ENCODE measurements at places on chromosomes 3 and 15. TPM values are rescaled to one million over a fixed set of nuclear protein-coding genes. Genes with fewer than 3 reads are reported as not detected.

DNA sequence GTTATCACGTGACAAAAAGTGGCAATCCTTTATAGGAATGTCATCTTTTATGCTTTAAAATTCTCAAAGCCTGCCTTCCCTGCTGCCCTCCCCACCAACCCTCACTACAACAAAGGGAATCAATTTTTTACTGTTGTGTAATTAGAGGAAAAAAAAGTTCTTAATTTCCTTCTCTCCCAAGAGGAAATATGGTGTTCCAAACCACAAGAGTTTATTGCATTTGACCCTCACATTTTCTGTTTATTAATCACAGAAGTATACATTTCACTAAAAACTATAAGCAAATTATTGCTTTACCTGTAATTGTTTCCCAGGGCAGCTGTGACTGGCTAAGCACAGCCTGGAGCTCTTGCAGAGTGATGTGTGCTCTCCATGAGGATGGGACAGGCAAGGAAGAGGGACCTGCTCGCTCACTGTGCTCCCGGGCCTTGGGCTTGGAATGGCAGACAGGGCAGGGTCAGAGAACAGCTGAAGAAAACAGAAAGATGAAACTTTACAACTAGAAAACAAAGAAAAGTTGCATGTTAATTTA lies 31.3 kb upstream of the ATP10A start:
- no peaks in the 10 kb centered on the region for H3K27me3 ChIP-seq
- no peak overlapping the region for H3K4me3 ChIP-seq
- no peak for DNase-seq
- no peaks in the 10 kb centered on the region for H3K4me1 ChIP-seq

DNA sequence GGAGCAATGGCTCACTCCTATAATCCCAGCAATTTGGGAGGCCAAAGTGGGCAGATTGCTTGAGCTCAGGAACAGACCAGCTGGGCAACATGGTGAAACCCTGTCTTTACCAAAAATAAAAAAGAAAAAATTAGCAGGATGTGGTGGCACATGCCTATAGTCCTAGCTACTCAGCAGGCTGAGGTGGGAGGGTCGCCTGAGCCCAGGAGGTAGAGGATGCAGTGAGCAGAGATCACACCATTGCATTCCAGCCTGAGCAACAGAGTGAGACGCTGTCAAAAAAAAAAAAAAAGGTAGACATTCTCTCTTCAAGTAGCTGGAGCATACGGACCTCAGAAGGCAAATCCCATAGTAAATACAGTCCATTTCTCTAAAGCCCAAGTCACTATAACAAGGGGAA lies 7.1 kb upstream of the C3orf80 start:
- H3K27me3 ChIP-seq = no peaks in the 10 kb centered on the region
- H3K27ac ChIP-seq = no peak overlapping the region
- no peak overlapping the region for H3K4me3 ChIP-seq
- no peaks in the 10 kb centered on the region for H3K4me1 ChIP-seq

DNA sequence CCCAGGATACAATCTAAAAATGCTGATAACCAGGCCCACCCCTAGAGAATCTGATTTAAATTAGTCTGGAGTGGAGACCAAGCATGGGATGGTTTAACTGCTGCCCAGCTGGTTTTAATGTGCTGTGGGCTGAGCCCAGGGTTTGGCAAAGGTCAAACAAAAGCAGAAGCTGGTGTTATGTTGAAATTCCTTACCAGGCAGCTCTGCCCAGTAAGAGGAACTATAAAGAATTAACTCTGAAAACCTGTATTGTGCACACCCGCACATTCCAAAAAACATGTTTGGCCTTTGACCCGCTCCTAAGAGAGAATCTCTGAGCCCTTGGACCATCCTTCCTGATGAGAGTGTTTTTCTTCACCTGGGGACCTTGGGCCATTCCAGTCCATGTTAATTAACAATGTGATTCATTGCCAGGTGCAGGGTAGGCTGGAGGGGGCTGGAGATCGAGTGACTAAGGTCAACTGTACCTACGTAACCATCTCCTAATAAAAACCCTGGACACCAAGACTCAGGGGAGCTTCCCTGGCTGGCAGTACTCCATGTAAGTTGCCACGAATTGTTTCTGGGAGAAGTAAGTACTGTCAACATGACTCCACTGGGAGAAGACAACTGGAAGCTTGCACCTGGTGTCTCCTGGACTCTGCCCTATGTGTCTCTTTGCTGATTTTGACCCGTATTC lies 10.9 kb downstream of the CCDC13 start:
- no peaks in the 10 kb centered on the region for H3K36me3 ChIP-seq
- H3K27me3 ChIP-seq = no peaks in the 10 kb centered on the region
- H3K4me1 ChIP-seq = no peaks in the 10 kb centered on the region
- no peak overlapping the region for H3K27ac ChIP-seq
- DNase-seq = no peak

- DNase-seq = no peak
- no peaks in the 10 kb centered on the region for H3K27me3 ChIP-seq
- H3K4me3 ChIP-seq = no peak overlapping the region
- no peaks in the 10 kb centered on the region for H3K4me1 ChIP-seq
- H3K27ac ChIP-seq = no peak overlapping the region
Measured at GRCh38 chr3:194120789-194121770, 14.9 kb upstream of the HES1 start.

DNA sequence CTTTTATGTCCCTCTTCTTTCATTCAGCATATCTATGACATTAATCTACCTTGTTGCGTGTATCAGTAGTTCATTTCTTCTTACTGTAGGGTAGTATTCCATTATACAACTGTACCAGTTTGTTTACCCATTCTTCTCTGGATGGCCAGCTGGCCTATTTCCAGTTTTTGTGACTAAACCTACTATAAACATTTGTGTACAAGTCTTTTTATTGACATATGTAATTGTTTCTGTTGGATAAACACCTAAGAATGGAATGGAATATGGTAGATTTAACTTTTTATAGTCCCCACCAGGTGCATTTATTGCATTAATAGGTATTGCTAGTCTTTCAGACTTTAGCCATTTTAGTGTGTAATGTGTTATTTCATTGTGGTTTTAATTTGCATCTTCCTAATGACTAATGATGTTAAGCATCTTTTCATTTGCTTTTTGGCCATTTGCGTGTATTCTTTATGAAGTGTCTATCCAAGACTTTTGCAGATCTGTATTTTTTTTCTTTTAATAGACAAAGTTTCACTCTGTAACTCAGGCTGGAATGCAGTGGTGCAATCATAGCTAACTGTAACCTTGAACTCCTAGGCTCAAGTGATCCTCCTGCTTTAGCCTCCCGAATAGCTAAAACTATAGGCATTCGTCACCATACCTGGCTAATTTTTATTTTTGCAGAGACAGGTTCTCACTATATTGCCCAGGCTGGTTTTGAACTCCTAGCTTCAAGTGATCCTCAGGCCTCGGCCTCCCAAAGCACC lies 41.9 kb upstream of the XRN1 start:
- no peak overlapping the region for H3K27ac ChIP-seq
- no peak overlapping the region for H3K4me3 ChIP-seq
- no peak for DNase-seq
- peaks cover 97% of the 10 kb centered on the region for H3K36me3 ChIP-seq
- no peaks in the 10 kb centered on the region for H3K27me3 ChIP-seq

GRCh38 chr3:61885414-61885813 lies 324.0 kb downstream of the PTPRG start:
- H3K36me3 ChIP-seq = no peaks in the 10 kb centered on the region
- no peak overlapping the region for H3K4me3 ChIP-seq
- no peak for DNase-seq
- H3K27me3 ChIP-seq = no peaks in the 10 kb centered on the region
- H3K4me1 ChIP-seq = no peaks in the 10 kb centered on the region

DNA sequence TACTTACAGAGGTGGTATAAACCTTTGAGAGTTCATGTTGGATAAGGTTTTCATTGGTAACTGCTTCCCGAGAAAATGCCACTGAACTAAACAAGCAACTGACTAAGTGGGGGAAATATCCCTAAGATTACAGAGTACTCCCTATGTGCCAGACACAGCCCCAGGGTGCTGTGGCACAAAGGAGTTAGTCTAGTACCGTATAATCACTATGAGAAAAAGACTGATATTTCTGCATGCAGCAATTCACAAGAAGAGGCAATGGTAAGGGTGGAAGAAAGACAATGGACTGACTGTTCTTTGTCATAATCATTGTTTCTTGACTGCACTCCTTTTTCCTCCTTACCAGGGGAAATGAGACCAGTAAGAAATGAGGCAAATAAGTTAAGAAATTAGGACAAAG lies 20.0 kb upstream of the SLC25A26 start:
- H3K27me3 ChIP-seq = no peaks in the 10 kb centered on the region
- no peak overlapping the region for H3K4me3 ChIP-seq
- DNase-seq = no peak
- no peaks in the 10 kb centered on the region for H3K4me1 ChIP-seq
- no peak overlapping the region for H3K27ac ChIP-seq

- no peaks in the 10 kb centered on the region for H3K4me1 ChIP-seq
- no peaks in the 10 kb centered on the region for H3K27me3 ChIP-seq
- no peak for DNase-seq
- H3K4me3 ChIP-seq = no peak overlapping the region
Measured at GRCh38 chr3:165775824-165776223, 61.4 kb downstream of the BCHE start.

- no peak overlapping the region for H3K27ac ChIP-seq
- no peaks in the 10 kb centered on the region for H3K4me1 ChIP-seq
- H3K27me3 ChIP-seq = no peaks in the 10 kb centered on the region
- no peak overlapping the region for H3K4me3 ChIP-seq
- no peak for DNase-seq
- no peaks in the 10 kb centered on the region for H3K36me3 ChIP-seq
Measured at GRCh38 chr3:170458285-170458684, 39.6 kb downstream of the CLDN11 start.

GRCh38 chr3:24310887-24311286 lies 183.8 kb downstream of the THRB start:
- no peak overlapping the region for H3K27ac ChIP-seq
- no peak for DNase-seq
- no peaks in the 10 kb centered on the region for H3K27me3 ChIP-seq
- H3K36me3 ChIP-seq = no peaks in the 10 kb centered on the region
- no peaks in the 10 kb centered on the region for H3K4me1 ChIP-seq

GRCh38 chr3:168044049-168044448 lies 51.7 kb downstream of the GOLIM4 start:
- peaks cover 9% of the 10 kb centered on the region for H3K36me3 ChIP-seq
- no peak for DNase-seq
- no peak overlapping the region for H3K27ac ChIP-seq
- H3K4me1 ChIP-seq = no peaks in the 10 kb centered on the region
- H3K4me3 ChIP-seq = no peak overlapping the region

DNA sequence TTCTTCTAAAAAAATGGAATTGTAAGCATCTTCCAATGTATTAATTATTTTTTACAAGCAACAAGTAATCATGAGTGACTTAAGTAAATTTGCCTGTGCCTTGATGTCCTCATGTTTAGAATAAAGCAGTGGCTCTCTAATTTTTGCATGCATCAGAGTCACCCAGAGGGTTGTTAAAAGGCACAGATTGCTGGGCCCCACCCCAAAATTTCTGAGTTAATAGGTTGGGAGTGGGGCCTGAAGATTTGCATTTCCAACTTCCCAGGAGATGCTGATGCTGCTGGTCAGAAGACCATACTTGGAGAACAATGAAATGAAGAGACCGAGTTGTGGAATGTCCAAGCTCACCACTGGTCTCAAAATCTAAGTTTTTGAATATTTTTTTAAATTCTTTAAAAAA lies 70.2 kb downstream of the ARHGAP31 start:
- no peak overlapping the region for H3K4me3 ChIP-seq
- H3K27me3 ChIP-seq = no peaks in the 10 kb centered on the region
- DNase-seq = no peak

DNA sequence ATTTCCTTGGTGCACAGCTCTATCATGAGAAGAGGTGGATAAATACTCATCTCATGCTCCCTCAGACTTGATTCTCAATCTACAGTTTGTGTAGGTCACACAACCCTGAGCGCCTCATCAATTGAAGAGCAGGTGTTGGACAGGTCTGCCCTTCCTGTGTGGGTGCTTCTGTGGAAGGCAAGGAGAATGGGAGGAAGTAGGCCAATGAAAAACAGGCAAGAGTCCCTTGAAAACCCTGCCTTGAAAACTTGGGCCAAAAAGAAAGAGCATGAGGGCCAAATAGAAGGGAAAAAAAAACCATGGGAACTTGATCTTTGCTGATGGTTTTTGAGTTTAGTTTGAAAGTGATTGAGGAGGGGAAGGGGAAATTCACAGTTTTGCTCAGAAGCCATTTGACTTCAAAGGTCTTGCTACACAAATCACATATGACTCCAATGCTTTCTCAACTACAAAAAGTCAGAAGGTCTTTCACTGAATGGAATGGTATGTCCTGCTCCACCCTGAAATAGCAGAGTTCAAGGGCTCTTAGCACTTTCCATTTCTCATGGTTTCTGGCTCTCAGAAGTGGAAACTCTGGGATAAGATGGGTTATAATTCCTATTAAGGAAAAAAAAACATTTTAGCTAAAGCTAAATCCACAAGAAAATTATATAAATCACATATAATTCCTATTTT lies 37.2 kb upstream of the TM4SF1 start:
- no peaks in the 10 kb centered on the region for H3K4me1 ChIP-seq
- no peak overlapping the region for H3K4me3 ChIP-seq
- peak overlapping the region; percentile 84 for H3K27ac ChIP-seq
- no peaks in the 10 kb centered on the region for H3K27me3 ChIP-seq
- DNase-seq = no peak

- no peaks in the 10 kb centered on the region for H3K27me3 ChIP-seq
- peaks cover 29% of the 10 kb centered on the region for H3K4me1 ChIP-seq
- no peak overlapping the region for H3K4me3 ChIP-seq
- H3K27ac ChIP-seq = no peak overlapping the region
- DNase-seq = no peak
Measured at GRCh38 chr3:29683018-29683993, 402.4 kb downstream of the RBMS3 start.

DNA sequence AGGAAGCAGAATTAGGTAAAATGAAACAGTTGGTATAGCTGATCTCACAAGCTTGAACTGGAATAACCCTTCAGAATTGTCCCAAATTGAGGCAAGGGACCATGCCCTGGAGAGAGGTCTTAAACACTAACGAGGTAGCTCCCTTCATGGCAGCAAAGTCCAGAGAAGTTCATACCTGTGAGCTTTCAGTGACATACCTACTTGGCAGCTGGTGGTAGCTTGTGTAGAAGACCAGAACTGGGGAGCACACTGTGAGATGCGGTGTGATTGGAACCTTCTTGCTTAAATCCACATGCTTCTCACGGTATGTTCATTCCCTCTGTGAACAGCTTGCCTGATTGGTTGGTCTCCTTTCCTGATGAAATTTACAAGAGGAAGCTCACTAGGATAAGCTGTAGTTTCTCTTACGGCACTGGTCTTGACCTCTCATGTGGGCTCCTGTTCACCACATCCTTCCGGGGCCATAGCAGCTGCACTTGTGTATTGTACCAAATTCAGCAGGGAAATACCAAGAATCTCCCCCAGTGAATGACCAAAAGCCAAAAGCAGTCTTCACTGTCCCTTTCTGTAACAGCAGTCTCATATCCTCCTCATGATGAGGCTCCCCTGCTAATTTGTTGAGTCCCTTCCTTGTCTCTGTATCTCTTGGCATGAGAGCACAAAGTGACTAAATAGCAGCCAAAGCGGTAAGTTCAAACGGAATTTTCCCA lies 483.7 kb upstream of the FRG2C start:
- H3K27ac ChIP-seq = no peak overlapping the region
- H3K4me1 ChIP-seq = no peaks in the 10 kb centered on the region
- no peaks in the 10 kb centered on the region for H3K36me3 ChIP-seq
- DNase-seq = no peak
- H3K27me3 ChIP-seq = no peaks in the 10 kb centered on the region

Gene RETNLB
- total RNA-seq = not detected

Gene AADACL2
- not detected for total RNA-seq

Gene DYNC1LI1
- total RNA-seq = 19.0 TPM

Gene CRABP1
- not detected for total RNA-seq

Gene HHLA2
- 6.1 TPM for total RNA-seq

Gene PP2D1
- total RNA-seq = not detected

Gene EXD1
- total RNA-seq = not detected

Gene FSTL1
- total RNA-seq = 389 TPM

Data from tibial nerve (tissue), 4 donors.